Activated T-helper 9 cell treated with anti-CD3 and anti-CD28 coated beads, Interleukin-2, amount 50 U/mL, for 16 hours (primary cell): ENCODE measurements at places on chromosomes 5 and 9.

DNA sequence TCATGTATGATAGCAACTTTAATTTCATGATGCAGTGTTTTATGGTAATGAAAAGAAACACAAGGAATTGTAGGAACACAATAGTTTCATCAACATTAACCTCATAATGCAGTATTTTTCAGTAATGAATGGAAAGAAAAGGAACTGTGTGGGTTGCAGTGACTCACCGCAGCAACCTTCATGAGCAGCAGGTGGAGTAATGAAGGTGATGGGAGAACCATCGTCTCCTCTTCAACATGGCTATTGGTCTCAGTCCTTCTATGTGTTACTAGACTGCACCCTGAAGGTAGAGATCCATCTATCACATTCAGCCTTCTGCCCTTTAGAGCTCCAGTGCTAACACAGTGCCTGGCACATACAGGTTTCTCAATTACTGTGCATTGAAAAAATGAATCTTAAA is 58.0 kb downstream of the TMEM215 start:
- DNase-seq: no peak

DNA sequence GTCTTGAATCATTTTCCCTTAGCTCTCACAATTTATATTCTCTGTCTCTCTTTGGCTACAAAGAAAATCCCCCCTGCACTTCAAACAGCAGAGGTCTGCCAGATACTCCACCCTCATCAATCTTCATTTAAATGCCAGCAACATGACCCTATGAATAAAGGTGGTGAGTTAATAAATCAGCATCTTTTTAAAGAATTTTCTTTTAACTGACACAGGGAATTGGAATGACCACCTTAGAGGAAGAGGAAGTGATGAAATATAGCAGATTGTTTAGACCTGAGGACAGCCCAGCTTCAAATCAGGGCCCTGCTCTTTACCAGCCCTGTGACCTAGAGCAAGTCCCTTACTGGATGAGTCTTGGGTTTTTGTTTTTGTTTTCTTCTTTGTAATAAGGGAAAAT is 223.1 kb upstream of the PAPPA start:
- no peak for DNase-seq

GRCh38 chr5:170494041-170494440 is 9.8 kb upstream of the KCNIP1 start:
- no peak for DNase-seq

DNA sequence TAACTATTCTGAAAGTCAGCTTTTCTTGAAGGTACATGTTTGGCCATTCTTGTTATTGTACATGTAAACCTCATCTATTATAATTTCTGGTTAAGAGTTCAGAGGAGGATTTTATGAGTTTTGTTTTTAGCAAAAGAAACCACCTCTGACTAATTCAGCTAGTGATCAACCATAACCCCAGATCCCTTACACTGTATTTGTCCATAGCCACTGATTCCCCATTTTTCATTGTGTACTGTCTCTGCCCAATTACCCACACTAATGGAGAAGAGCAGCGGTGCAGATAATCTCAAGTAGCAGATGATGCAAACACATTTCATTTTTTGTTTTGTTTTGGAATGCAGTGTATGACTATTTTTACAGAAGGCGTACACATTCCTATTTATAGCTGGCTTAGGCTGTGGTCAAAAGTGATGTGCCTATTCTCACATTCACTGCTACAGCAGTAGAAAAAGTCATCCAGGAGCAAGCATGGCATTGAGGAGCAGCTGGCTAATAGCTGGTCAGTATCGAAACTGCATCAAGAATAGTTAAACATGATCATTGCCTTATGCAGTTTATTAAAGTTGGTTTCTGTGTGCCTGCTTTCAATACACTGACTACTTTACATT is 988.3 kb downstream of the DTWD2 start:
- DNase-seq: no peak

DNA sequence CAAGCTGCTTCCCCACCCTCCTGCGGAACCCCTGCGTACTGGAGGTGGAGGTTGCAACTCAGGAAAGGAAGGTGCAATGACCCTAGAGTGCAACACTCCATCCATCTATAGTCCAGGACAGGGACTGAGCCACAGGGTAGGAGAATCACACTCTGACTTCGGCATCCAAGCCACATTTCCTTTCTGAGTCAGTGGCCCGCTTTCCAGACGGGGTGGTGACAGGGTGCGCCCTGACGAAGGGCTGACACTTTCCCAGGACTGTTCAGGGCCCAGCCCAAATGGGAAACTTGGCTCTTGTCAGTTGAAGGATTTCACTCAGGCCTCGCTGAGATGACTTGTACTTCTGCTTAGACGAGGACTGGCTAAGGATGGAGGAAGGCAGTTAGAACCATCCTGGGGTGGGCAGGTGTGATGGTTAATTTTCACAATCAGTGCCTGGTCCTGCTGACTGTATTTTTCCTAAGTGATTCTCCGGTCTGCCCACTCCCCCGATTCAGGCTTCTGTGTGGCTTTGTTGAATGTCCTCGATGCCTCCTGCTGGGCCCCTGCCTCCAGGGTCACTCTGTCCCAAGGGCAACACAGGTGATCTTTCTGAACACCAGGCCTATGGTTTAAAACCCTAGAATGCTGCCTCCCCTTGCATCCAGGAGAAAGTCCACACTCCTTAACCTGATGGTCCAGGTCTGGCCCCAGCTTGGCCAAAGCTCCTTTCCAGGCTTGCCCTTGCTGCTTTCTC is 228.1 kb downstream of the FSTL4 start:
- no peak for DNase-seq
